ENCODE measurements at places on chromosomes 12 and 14.

DNA sequence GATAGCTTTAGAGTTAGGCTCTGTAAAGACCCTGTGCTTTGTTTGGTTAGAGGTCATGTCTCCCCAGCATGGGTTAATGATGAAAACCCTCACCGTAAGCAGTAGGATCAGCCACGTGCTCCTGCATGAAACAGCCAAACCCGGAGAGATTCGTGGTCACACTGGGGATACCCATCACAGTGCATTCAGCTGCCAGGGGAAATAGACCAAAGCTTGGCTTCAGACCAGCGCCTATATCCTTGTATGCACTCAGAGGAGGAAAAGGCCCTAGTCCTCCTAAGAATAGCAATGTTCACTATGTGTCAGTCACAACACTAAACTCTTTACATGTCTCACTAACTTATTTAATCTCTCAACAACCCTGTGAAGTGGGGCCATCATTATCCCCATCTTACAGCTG, 16.3 kb downstream of the SPX start:
- DNase-seq: no peak

DNA sequence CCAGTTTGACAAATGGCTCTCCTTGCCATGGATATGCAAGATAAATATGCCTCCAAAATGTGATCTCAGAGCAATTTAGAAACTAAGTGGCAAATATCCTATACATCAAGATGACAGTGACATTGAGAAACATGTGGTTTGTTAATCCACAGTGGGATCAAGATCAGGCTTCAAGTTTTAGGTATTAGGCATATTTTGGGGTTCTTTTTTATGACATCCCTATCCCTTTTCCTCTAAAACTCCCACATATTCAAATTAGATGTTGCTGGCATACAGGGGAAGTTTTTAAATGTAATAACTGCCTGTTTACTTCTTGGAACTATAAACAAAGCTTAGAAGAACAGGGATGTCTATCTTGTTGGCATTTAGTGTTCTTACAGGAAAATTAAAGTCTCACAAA, 179.4 kb downstream of the CRADD start:
- DNase-seq: no peak

DNA sequence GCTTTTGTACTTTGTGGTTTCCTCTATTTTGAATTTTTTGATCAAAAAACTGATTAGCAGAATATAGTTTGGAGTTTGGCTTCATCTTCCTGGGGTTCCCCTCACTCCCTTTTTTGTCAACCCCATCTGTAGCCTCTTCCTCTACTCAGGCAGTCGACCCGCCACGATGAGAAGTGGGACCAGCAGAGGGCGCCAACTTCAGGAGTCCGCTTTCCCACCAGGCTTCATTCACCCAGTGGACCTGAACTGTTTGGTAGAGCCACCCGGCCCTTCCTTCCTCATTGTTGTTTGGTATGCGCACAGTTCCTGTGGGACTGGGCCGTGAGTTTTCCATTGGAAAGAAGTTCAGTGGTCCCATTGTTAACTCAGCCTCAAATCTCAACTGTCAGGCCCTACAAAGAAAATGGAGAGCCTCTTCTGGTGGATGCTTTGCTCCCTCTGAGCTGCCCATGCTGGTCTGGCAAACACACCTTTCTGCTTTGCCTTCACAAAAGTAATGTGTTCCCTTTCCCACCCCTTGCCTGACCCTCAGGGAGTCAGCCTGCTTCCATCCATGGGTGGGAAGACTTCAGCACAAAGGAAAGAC, 21.7 kb downstream of the TMBIM6 start:
- DNase-seq: no peak

DNA sequence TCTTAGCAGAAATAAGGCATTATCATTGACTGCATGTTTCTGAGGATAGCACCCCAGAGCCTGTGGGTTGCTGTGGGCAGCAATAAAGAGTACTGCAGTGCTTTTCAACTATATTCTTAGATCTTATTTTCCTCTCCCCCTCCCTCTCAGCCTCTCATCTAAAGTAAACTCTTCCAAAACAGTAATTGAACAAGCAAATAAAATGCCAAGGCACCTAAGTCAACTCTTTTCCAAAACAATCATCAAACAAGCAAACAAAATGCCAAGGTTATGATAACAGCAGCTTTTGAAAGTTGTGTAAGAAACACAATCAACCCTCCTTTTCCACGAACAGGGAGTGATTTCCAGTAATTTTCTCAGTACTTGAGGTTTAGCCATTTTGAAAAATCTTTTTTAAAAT, 1542.6 kb downstream of the AACS start:
- DNase-seq: no peak

- DNase-seq: no peak
Measured at GRCh38 chr14:24542346-24542936, 33.6 kb downstream of the CTSG start.

GRCh38 chr14:79279645-79280597, 931.4 kb downstream of the DIO2 start:
- no peak for DNase-seq

GRCh38 chr12:12979126-12979525, 20.9 kb downstream of the HEBP1 start:
- peak; percentile 69 for DNase-seq

DNA sequence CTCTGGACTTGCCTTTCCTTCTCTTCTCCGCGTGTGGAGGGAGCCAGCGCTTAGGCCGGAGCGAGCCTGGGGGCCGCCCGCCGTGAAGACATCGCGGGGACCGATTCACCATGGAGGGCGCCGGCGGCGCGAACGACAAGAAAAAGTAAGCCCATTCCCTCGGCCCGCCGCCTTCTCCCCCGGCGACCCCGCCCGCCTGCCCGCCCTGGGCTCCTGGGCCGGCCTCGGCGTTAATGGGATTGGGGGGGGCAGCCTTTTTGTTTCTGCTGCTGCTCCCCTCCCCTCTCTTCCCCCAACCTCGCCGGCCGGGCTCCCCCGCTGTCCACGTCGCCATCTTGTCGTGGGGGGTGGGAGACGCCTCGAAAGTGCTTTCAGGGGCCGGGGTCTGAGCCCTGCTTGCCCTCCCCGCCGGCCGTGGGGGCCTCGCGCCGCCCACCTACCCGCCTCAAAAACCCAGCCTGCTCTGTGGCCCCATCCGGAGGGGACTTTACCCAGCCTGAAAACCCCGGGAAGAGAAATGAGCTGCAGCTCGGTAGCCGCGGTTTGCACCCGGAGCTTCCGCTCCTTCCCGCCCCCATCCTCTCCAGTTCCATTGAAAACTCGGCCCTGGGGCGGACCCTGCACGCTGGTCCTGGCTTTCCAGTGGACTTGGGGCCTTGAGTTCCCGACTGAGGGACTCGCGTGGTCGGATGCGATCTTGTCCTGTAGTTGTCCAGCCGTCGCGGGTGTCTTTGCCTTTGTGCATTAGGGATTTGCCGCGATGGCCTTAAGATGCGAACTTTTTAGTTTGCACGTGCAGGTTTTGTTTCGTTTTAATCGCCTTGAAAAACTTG, 598 bp downstream of the HIF1A start:
- no peak for DNase-seq
